ENCODE measurements at places on chromosomes 12 and 14.
A peak's percentile ranks its signal among the peaks of the same experiment; 100 is the strongest.

DNA sequence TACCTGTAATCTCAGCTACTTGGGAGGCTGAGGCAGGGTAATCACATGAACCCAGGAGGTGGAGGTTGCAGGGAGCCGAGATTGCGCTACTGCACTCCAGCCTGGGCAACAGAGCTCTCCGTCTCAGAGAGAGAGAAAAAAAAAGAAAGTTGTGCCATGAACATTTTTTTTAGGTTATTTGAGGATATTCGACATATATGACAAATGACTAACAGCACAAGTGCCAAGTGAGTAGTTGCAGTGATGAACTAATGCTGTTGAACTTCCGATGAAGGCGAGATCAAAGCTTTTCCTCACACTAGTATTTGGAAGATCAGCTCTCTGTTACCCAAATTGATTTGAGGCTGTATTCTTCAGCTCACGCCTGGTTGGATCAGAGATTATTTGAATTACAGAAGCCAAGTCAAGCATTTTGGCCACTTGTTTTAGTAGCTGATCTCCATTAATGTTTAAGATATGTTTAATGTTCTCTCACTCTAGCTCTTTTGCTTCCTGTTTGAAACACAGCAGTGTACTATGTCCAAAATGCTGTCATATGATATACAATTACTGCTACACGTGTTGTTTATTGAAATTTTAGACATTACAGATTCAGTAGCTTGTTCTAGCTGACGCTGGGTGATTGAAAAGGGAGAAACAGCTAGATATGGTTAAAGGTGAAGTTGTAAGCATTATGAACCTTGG is 43.4 kb downstream of the WDR20 start:
- DNase-seq = no peak

DNA sequence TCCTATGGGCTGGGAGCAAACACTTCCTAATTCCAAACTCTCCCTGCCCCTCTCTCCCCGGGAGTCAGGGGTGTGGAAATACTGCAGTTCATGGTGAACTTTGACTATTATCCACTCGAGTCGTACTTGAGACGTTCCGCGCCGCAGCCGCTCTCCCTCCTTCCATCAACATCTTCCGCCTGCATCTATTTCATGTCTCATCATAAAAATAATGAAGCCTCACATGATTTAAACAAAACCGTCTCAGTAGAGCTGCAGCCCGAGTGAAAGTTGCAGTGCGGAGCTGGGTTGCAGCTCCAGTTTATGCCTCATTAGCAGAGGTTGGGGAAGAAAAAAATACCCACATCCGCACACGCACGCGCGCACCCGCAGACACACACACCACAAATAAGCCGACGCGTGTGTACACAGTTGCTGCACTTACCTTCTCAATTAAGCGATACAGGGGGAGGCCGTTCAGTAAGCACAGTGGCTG is 283 bp downstream of the LMO3 start:
- DNase-seq = no peak

- no peak for DNase-seq
Observed at GRCh38 chr14:68284333-68284732, 464.8 kb downstream of the RAD51B start.

GRCh38 chr12:121391619-121392324 is 8.1 kb upstream of the RNF34 start:
- DNase-seq = no peak

- DNase-seq = no peak
Observed at GRCh38 chr12:129269756-129270495, 416.6 kb downstream of the GLT1D1 start.

DNA sequence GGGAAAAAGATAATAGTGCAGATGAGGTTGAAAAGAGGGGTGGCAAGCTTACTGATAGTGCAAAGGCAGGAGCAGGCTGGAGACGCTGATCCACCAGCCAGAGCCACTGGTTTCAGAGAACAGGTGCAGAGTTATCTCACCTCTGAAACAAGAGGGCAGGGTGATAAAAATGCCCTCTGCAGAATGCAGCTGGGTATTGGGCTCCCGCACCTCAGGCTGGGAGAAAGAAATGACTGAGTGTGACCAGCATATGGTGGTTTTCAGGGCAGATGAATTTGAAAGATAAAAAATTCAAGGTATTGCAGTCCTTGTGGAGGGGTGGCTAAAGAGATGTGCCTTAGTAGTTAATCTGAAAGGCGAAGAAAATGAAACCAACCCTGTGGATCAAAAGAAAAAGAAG is 2.9 kb upstream of the TMEM30B start:
- DNase-seq = no peak

DNA sequence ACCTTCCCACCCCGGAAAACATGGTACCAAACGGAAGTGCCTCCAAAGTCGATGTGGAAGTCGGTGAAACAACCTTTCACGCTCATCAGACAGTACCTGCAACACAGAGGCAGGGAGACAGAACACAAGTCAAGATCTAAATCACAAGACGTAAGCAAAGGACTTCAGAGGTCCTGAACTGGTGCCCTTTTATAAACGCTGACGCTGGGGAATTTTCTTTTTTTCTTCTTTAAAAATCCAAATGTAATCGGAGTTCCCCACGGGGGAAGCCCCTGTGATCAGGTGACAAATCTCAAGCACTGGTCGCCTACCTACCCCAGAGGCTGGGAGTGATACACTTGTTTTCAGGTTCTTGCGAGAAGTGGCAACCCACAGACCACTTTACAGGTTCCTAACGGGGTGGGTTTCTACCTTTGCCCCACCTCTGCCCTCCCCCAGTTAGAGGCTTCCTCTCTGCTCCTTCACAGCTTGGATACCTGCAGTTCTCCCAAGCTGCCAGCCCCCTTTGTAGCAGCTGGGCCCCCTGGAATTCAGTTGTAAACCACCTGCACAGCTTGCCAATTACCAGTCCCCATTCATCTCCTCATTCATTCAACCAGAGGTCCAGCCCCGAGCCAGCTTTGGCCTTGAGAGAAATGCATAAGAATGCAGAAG is 46.2 kb downstream of the KDM2B start:
- peak; percentile 60 for DNase-seq

- DNase-seq = no peak
Observed at GRCh38 chr14:68846466-68846865, 53.6 kb upstream of the ZFP36L1 start.

DNA sequence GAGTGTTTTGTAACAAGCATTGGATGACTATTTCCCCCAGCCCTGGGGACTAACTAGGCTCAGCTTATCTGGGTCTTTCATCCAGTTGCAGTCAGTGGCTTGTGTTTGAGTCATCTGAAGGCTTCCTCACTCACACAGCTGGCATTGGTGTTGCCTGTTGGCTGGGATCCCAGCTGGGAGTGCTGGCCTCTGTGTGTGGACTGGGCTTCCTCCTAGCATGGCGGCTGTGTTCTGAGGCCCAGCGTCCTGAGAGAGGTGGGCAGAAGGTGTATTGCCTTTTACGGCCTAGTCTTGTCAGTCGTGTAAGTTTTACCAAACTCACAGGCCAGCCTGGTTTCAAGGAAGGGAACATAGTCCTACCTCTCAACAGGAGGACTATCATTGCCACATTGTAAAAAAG is 28.3 kb upstream of the PPP2R5C start:
- no peak for DNase-seq

GRCh38 chr12:26162905-26163304 is 32.5 kb upstream of the SSPN start:
- no peak for DNase-seq

GRCh38 chr12:52688481-52688880 is 8.3 kb upstream of the KRT1 start:
- no peak for DNase-seq

DNA sequence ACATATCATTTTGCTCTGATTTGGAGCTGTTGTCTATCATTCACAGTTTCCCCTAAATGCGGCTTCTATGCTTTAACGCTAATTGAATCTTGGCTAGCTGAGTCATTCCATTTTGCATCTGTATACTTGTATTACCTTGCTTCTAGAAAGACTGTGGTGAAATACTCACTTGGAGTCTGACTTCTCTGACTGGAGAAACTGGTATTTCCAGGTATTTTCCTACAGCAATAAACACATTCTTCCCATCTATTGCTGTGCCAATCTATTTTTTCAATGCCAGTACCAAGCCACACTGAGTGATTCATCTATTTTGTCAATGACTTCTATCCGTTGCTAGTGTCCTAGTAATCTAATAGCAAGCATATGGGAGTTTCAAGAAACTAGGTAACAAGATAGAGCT is 76.0 kb upstream of the ST8SIA1 start:
- no peak for DNase-seq

- DNase-seq = no peak
Observed at GRCh38 chr14:94805680-94806288, 35.9 kb upstream of the GSC start.

DNA sequence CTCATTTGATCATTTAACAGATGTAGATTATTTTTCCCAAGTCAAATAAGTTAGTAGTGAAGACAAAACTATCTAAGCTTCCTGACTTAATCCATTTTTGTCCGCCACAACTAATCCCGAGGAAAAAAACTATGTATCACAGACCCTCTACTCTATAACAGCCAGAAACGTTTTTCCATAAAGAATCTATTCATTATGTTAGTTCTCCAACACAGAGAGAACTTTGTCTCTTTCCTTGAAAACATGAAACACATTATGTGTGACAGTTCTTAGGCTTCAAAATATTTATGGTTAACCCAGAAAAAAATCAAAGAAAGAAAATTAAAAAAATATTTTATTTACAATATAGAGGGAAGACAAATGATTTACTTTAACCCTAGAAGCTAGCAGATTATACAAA is 100.1 kb downstream of the PLEKHG7 start:
- DNase-seq = no peak

GRCh38 chr12:66915306-66915904 is 236.5 kb upstream of the GRIP1 start:
- DNase-seq = no peak

GRCh38 chr14:58238252-58239243 is 6.1 kb upstream of the PSMA3 start:
- no peak for DNase-seq

DNA sequence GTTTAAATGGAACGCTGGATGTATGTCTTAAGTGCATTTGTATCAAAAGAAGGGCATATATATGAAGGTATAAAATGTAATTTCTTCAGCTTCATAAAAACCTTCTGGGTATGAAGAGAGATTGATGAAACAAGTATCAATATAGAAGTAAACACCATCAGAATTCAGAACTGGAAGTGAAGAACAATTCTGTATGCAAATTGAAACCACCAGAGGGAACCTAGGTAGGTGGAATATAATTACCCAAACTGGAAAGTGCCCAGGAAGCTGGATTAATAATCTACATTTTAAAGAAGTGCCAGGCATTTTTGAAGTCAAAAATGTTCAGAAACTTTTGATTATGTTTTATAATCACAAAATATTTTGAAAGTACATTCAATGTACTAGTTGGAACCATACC is 336.2 kb upstream of the GARIN6 start:
- DNase-seq = no peak

DNA sequence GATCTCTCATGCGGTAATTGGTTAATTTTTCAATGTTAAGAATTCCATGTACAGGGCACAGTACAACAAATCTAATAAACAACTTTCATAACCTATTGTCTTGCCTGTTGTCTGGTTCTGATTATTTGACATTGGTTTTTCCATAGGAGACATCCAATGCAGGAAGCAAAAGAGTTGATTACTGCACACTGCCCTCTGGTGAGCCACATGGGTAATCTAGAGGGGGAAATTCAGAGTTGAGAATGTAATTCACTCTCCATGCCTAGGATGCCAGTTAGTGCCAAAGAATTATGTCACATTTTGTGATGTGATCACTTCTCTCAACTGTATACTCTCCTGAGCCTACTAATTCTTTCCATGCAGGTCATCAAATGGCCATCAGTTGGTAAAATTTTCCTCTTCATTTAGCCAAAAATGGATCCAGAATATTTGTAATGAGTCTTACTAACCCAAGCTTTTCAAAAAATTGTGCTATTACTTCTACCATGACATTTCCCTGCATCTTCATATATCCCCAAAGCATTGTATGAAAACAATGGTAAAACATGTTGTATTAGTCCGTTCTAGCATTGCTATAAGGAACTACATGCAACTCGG is 17.7 kb upstream of the CCDC91 start:
- no peak for DNase-seq

DNA sequence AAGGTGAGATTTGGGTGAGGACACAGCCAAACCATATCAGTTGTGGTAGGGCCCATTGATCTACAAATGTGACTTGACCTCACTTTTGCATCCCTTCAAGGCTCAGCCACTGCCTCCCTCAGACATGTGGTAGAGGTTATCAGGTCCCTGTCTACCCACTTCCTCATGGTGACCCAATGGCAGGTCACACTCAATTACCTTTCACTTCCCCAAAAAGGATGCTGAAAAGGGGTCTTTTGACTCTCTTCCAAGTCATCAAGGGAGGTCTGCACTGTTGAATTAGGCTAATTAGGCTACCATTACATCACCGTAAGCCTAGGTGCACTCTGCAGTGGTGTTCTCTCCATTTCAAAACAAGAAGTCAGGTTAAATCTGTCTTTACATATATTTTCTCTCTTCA is 22.6 kb upstream of the DRAM1 start:
- no peak for DNase-seq

DNA sequence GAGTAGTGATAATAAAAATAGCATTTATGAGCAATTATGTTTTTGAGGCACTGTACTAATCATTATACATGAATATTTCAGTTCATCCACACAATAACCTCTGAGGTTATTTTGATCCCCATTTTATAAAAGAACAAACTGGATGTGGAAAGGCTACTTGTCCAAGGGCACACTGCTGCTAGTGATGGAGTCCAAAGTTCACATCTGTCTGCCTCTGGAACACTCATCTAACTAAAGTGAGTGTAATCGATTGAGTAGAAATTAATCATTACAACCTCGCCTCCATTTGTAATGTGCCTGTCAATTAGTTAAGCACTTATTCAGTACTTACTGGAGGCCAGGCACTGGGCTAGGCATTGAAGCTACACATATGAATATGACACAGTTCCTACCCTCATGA is 55.4 kb downstream of the TMEM260 start:
- no peak for DNase-seq

- DNase-seq = no peak
Observed at GRCh38 chr14:28243600-28243999, 523.0 kb upstream of the FOXG1 start.

- DNase-seq = no peak
Observed at GRCh38 chr12:51392556-51393237, 1.5 kb upstream of the GALNT6 start.

DNA sequence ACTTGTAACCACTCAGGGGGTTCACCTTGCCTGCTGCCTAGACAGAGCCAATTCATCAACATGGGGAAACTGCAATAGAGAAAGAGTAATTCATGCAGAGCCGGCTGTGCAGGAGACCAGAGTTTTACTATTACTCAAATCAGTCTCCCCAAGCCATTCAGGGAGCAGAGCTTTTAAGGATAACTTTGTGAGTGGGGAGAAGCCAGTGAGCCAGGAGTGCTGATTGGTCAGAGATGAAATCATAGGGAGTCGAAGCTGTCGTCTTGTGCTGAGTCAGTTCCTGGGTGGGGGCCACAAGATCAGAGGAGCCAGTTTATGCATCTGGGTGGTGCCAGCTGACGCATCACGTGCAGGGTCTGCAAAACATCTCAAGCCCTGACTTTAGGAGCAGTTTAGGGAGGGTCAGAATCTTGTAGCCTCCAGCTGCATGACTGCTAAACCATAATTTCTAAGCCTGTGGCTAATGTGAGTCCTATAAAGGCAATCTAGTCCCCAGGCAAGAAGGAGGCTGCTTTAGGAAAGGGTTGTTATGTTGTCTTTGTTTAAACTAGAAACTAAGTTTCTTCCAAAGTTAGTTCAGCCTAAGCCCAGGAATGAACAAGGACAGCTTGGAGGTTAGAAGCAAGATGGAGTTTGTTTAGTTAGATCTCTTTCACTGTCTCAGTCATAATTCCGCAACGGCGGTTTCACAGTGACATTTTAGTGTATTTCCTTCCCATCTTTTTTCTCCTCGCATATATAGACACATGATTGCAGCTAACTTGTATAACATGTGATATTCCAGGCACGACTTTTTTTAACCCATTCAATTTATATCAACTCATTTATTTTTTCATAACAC is 68.9 kb upstream of the NCOR2 start:
- DNase-seq = peak; percentile 14

All from CD8-positive, alpha-beta memory T cell (primary cell).